ENCODE measurements at places on chromosomes 2 and 18.
A peak's percentile ranks its signal among the peaks of the same experiment; 100 is the strongest.

GRCh38 chr2:62147610-62148301, 48.2 kb upstream of the B3GNT2 start:
- DNase-seq, result no peak

GRCh38 chr2:317501-318424, 29.9 kb upstream of the ALKAL2 start:
- peak; percentile 62 for DNase-seq

DNA sequence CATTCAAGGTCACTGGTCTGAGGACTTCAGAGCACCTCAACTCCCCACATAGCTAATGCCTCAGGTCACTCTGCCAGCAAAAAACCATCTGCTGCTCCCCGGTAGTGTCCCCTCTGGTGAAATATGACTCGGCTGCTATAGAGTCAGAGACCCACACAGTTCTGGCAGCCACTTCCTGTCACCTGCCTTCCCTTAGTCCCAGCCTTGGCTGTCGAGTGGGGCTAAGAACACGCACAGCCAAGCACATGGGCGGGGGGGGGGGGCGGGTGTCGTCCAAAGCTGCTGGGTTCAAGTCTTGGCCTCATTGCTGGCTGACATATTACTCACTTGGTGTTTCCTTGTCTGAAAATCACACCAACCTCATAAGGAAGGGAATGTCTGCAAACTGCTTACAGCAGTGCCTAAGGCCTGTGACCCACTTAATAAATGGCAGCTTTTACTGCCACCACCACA, 37.5 kb downstream of the POLR1A start:
- DNase-seq, result no peak

DNA sequence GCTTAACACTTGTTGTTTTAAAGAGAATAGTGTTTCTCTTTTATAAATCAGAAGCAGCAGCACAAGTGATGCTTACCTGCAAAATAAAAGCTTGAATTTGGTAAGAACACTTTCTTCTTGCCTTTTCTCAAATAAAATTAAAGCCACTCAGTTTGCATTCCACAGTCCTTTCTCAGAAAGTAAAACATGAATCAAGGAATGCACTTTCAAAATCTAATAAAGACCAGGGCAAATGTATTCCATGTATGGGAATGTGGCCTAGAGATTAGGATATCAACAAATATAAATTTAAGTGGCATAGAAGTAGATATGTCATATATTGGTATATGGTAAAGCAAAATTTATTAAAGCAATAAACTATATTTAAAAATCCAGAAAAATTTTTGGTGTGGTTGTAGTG, 352.8 kb downstream of the THSD7B start:
- DNase-seq, result no peak

GRCh38 chr18:923144-923866, 18.6 kb downstream of the ADCYAP1 start:
- DNase-seq, result no peak

- DNase-seq, result no peak
Measured at GRCh38 chr2:26569216-26570082, 71.7 kb downstream of the CIB4 start.

- no peak for DNase-seq
Measured at GRCh38 chr2:151665959-151666358, 68.3 kb downstream of the NEB start.

DNA sequence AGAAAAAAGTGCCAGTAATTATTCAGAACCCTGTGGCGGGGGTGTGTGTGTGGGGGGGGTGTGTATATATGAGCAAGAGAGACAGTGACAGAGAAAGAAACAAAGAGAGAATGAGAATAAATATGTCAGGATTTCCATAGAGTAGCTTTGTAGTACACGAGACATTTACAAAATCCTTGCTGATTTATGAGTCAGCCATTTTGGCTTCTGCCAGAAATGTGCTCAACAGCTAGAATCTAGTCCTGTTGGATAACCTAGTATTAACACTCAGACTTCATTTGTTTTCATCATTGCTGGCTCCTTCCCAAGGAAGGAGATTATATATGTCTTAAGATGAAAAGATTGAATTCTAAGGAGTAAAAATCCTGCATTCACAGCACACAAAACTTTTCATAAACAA, 140.5 kb upstream of the HNRNPA3 start:
- no peak for DNase-seq

DNA sequence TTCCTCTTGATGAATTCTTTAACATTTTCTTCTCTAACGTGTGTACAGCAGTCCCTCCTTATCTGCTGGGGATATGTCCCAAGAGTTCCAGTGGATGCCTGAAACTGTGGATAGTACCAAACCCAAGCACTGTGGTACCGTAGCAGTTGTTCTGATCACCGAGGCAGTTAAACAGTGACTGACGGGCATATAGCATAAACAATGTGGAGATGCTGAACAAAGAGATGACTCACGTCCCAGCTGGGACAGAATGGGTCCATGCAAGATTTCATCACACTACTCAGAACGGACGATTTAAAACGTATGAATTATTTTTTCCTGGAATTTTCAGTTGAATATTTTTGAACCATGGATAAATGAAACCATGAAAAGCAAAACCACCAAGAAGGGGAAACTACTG, 54.5 kb upstream of the SPAG16 start:
- no peak for DNase-seq

DNA sequence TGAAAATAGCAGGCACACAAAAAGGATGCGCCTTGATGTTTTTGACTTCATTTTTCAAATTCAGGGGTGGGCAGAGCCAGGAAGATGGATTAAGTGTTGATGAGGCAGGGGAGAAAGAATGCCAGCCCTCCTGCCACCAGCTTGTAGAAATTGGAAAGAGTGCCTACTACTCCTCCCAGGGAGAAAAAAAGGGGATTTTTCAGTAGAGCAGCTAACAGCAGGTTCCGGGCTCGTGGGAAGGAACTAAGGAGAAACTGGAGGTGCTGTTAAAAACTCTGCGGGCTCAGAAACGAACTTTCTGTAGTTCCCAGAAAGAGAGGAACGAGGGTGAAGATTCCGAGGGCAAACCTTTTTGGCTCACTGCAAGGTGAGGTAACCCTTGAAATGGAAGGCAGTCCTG, 100.1 kb upstream of the MCFD2 start:
- no peak for DNase-seq

DNA sequence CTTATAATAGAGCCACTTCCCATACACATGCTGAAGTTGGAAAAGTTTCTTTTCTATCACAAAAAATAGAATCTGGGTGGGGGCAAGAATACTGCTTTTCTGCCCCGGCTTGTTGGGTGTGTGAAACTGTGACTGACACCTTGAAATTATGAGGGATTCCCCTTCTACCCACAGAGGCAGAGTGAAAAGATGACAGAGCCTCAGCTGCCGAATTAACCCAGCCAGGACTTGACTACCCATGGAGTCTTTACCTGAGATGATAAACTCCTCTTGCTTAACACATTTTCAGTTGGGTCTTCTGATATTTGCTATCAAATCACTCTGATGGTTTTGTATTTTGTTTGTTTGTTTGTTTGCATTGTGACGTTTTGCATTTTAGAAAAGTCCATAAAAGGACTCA, 66.0 kb upstream of the PMAIP1 start:
- no peak for DNase-seq

DNA sequence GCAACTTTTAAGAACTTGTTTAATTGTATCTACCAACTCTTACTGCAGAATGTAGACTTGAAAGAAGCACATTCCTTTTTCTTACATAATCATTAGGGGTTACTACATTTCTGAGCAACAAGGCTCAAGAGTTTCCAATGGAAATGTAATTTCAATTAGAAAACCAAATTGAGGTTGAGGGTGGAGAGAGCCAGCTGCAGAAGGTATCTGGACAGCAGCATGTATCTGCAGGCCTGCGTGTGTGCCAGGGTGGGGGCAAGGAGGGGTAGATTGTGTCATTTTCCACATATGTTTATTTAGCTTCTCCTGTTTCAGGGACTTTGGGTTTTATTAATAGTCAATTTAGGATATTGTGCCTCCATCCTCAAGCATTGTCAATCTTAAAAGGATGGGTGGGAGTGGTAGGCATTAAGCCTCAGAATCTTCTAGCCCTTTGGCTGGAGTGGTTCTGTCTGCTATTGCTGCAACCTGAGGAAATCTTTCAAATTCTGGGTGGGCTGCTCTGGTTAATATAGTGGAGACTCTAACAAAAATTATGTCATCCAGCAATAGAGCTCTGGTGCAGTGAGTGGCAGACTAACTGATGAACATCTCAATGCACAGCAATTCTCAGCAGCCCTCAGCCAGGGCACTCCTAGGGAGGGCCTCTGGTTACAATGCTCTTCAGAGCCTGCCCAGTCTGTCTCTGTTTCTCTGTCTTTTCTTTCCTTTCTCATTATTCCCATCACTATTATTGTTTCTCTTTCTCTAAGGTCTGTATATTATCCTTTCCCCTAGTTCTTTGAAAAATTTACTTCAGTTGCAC, 151.4 kb downstream of the RPIA start:
- no peak for DNase-seq

All from smooth muscle cell of the brain vasculature (primary cell).